Activated T-cell treated with anti-CD3 and anti-CD28 coated beads for 1 hour (primary cell): ENCODE measurements at places on chromosomes 5 and 9.
A peak's percentile ranks its signal among the peaks of the same experiment; 100 is the strongest.

GRCh38 chr5:142095651-142096330, 12.8 kb upstream of the NDFIP1 start:
- DNase-seq, result peak; percentile 59

DNA sequence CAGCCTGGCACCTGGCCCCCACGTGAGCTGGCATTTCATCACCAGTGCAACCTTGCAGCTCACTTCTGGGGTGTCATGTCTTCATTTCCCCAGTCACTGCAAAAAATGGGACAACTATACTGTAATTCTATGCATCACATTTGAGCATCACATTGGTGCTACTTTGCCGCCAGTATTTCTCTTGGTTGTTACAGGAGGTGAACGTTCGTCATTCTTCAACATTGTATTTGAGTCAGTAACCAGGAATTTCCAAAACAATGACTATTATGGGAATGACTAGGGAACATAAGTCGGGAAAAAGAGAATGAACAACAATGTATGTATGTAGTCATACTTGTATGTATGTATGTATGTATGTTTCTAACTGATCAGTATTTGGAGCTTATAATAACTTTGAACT, 1278.0 kb downstream of the EFNA5 start:
- DNase-seq, result no peak

DNA sequence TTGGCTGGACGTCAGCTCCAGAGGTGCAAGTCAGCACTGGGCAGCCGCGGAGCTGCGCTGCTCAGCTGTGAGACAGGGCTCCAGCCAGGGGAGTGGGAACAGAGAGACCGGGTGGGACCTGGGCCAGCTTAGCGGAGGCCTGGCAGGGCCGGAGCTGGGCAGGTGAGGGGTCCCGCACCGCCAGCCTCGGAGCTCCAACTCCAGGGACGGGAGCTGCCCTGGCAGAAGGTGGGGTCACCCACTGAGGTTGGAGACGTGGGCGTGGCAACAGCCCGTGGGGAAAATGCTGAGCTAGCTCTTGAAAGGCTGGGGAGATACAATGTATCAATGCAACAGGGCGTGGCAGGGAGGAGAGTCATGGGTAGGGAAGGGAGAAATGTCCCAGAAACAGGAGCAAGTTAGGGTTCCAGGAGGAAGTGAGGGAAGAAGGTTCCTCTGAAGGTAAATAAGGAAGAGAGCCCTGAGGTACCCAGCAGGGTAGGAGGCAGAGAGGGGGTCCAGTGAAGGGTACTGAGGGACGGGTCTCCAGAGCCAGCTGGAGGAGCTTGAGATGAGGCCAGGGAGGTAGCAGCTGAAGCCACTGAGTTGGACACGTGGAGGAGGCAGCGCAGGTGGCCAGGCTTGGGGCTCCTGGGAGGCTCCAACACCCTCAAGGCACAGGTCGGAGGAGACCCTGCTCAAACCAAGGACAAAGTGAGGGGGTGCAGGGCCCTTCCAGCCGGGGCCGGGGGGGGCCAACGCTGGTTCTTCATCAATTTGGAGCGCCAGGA, 736 bp upstream of the NKD2 start:
- DNase-seq, result no peak

- DNase-seq, result no peak
Measured at GRCh38 chr5:131169810-131170539, 769 bp upstream of the LYRM7 start.

DNA sequence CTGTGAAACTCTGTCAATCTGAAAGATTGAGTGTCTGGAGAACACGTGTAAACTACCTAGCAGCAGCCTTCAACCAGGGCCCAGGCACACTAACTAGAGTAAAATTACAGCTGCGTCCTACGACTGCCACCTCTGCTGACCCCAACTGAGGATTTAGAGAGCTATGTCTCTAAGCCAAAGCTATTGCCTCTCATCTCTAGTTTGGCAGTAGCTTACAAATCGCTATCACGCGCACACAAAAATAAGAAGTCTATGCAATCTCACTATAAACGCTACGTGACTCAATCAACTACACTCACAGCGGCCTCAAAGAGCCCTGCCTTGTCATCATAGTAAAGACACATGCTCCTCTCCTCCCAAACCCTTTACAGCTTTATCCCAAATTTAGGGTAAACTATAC, 8.7 kb downstream of the PPP6C start:
- no peak for DNase-seq

GRCh38 chr5:12730354-12730753, 826.1 kb upstream of the CTNND2 start:
- no peak for DNase-seq

GRCh38 chr9:86286278-86286677, 3.9 kb upstream of the ISCA1 start:
- DNase-seq, result no peak

DNA sequence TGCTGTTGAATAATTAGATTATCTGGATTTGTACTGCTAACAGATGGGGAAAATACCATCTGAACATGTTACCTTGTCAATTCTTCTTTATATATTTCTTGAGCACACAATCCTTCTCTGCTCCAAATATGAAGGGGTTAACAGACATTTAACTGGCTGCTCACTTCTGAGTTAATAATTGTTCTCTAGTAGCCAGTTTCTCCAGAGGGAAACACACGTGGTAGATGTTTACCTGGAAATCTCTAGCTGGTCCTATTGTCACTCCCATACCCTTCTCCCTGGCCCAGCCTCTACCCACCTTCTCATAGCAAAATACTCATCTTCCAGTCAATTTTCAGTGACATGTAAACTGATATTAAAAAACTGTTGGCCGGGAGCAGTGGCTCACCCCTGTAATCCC, 101.5 kb upstream of the ZNF462 start:
- no peak for DNase-seq

- DNase-seq, result no peak
Measured at GRCh38 chr5:176651472-176651980, 4.2 kb downstream of the TSPAN17 start.
